Forelimb muscle (tissue), 1 donor: ENCODE measurements at places on chromosomes 3 and 15.

DNA sequence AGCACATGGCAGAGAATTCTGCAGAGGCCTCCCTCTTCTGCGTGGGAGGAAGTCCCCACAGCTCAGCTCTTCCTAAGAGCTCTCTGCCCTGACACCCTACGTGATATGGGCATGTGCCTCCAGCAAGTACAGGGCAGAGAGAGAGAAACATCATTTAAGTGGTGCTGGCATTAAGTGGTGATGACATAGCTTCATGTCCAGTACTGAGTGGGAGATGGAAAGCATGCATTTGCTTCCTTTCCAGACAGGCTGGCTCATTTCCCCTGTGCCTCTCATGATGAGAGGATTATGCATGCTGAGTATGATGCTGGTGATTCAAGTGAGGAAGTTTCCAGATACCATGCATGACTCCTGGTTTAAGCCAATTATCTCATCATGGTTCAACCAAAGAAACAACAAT, 26.9 kb downstream of the BFSP2 start:
- no peak for DNase-seq

GRCh38 chr15:34808016-34808415, 12.7 kb upstream of the ACTC1 start:
- no peak for DNase-seq

DNA sequence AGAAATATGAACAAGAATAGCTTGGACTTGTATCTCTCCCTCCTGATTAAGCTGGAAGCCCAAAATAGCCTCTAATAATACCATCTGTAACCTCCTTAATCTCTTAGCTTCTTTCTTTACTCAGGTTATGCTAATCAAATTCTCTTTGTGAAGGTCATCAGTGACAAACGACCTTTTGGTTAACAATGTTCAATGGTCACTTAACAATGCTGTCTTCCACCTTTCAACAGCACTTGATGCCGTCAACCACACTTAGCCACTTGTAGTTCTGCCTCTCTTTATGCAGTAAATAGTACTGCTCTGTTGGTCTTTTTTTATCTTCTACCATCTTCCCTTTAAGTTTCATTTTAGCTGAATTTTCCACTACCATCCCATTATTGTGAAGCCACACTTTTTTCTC, 476.6 kb upstream of the TGFBR2 start:
- DNase-seq = no peak

DNA sequence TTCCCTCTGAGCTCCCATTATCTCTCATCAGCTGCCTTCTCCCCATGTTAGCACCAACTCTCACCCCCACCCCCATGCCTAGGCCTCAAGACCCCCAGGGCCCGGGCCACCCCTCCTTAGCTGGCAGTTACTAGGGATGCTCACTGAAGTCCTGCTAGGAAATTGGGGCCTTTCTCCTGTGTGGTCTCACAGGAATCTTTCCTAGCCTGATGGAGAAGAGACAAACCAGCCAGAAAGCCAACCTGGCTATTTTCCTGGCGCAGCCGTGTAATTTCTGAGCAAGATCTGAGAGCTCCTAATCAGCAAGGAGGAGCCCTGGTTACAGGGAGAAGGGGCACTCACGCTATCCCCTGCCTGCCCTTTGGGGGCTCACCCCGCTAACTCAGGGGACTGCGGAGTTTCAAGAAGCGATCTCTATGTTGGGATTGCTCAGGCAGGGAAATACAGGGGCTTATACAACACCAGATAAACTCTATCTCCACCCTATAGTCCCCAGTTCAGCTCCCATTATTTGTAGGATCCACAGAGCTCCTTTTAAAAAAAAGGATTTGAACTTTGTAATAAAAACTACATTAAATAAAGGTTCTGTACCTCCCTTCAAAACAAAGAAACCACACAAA, 25.2 kb downstream of the NR2F2 start:
- no peak for DNase-seq

DNA sequence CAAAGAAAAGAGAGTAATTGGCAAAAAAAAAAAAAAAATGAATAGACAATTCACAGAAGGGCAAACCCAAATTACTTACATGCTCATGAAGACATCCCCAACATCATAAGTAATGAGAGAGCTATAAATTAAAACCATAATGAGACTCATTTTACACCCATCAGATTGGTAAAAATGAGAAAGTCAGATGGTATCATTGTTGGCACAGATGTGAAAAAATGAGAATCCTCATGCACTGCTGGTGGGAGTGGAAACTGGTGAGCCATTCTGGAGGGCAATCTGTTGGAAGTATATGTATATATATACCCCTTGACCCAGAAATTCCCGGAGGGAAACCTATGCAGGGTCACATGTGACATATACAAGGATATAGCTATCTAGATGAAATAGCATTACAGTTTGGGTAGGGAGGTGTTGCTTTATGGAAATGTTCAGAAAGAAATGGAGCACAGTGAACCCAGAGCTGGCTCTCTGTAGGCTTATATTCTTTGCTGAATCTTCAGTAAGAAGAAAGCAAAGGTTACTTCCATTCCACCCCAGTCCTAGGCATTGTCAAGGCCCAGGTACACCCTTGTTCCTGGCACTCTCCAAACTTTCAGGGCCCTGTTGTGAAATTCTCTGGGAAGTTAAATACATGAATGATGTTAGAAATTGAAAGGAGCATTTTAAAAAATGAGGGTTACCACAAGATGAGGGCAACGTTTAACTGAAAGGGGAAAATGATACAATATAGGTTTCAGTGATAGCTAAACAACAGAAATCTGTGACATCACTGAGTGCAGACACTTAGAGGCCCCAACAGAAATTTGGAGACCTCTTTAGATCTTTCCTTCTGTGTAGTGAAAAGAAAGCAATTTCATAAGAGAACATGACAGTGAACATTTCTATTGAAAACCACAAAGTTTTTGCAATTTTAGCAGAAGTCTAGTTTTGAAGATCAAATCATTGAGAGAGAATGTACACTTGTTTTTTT, 132.7 kb upstream of the TPRG1 start:
- DNase-seq = no peak

GRCh38 chr15:71669688-71670087, 140.7 kb upstream of the NR2E3 start:
- DNase-seq = no peak

DNA sequence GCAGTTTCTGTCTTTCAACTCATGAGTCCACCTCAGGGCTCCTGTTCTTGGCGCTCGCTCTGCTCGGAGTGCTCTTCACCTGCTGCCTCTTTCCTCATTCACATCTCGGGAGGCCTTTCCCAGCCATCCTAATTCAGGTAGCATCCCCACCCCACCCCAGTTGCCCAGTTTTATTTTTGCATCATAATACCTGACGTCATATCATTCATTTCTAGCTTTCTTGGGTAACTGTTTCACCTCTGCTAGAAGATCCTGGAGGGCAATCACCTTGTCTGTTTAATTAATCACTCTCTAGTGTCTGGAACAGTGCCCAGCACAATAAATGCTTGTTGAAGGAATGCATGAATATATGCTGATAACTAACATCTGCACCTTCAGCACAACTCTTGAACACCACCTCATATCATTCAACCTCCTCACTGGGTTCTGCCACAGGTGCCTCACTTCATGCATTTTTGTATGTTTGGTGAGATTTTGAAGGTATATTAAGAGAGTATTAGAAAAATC, 7.6 kb downstream of the NUSAP1 start:
- no peak for DNase-seq
